ENCODE measurements at places on chromosomes 4 and X.

- no peak for DNase-seq
Measured at GRCh38 chr4:53050361-53050774, 188.3 kb downstream of the RASL11B start.

DNA sequence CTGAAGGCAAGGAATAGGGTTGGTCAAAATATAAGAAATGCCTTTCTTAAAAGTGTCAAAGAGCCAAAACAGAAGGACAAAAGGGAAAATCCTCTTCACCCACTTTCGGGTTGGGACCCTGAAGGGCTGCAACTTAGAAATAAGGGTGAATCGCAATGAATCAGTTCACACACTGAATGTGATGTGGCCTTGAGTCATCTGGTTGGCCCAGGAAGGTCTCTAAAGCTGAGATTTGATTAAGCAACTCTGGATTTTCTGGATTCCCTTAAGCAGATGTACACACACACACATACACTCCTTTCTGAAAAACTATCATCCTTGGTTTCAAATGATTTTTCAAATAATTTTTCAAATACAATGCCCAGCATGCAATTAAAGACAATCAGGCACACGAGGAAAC lies 13.1 kb downstream of the TAB3 start:
- DNase-seq = no peak

DNA sequence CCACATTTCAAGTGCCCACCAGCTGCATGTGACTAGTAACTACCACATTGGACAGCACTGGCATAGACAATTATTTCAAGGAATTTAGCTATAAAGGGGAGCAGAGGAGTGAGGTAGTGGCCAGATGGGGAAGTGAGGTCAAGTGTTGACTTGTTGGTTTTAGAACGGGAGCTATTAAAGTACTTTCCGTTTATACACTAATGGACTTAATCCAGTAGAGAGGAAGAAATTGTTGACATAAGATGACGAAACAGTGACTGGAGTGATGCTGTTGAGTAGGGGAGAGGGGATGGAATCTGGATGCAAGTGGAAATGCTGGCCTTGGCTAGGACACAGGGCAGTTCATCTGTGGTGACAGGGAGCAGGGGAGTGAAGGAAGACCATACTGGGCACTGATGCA lies 154.4 kb downstream of the AMMECR1 start:
- no peak for DNase-seq

- no peak for DNase-seq
Measured at GRCh38 chr4:142088906-142089305, 452.5 kb downstream of the IL15 start.

DNA sequence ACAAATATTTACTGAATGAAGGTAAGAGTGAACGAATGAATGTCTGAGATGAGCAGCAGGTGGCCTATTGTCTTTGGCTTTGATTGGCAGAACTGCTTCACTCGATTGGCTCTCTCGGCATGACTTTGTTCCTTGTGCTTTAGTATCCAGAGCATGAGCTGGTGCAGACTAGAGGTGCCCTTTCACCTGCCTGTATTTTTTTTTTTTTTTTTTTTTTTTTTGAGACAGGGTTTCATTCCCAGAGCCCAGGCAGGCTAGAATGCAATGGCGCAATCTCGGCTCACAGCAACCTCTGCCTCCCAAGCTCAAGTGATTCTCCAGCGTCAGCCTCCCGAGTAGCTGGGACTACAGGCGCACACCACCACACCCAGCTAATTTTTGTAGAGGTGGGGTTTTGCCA lies 38.9 kb downstream of the SRPX2 start:
- no peak for DNase-seq

DNA sequence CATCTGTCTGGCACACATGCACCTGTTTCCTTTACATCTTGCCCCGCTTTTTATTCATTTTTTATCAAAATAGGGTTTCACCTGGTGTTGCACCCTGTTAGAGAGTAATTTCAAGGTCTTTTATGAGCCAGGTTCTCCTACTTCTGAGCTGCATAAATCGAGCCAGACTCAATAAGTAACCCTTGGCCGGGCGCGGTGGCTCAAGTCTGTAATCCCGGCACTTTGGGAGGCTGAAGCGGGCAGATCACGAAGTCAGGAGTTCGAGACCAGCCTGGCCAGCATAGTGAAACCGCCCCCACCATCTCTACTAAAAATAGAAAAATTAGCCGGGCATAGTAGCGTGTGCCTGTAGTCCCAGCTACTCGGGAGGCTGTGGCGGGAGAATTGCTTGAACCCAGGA lies 1.0 kb upstream of the PPP2R3B start:
- no peak for DNase-seq

Data from 8988T (cell line).